ENCODE measurements at places on chromosomes 12 and 14. TPM values are rescaled to one million over a fixed set of nuclear protein-coding genes. Genes with fewer than 3 reads are reported as not detected.

- H3K4me1 ChIP-seq = no peaks in the 10 kb centered on the region
- no peak overlapping the region for H3K27ac ChIP-seq
- no peak overlapping the region for H3K4me3 ChIP-seq
- H3K36me3 ChIP-seq = no peaks in the 10 kb centered on the region
Observed at GRCh38 chr12:71130521-71131069, 27.2 kb downstream of the TSPAN8 start.

- H3K36me3 ChIP-seq = no peaks in the 10 kb centered on the region
- no peaks in the 10 kb centered on the region for H3K4me1 ChIP-seq
- H3K27me3 ChIP-seq = no peaks in the 10 kb centered on the region
- no peak overlapping the region for H3K27ac ChIP-seq
- no peak for DNase-seq
Observed at GRCh38 chr12:114903083-114903691, 219.2 kb upstream of the TBX3 start.

GRCh38 chr12:67698672-67699581 lies 50.4 kb downstream of the DYRK2 start:
- H3K4me1 ChIP-seq = peaks cover 31% of the 10 kb centered on the region
- H3K27ac ChIP-seq = peak overlapping the region; percentile 26
- H3K36me3 ChIP-seq = no peaks in the 10 kb centered on the region
- peak overlapping the region; percentile 43 for H3K4me3 ChIP-seq
- H3K27me3 ChIP-seq = no peaks in the 10 kb centered on the region
- DNase-seq = no peak

MFAP5 gene
- not detected for total RNA-seq

LAG3 gene
- total RNA-seq = 245 TPM

PDE3A gene
- total RNA-seq = 0.02 TPM

All from CD8-positive, alpha-beta memory T cell (primary cell).